ENCODE measurements at places on chromosomes 3 and 15. TPM values are rescaled to one million over a fixed set of nuclear protein-coding genes. Genes with fewer than 3 reads are reported as not detected.

Gene TNK2
- 8.3 TPM for total RNA-seq

Gene NR2E3
- total RNA-seq = 0.20 TPM

Gene CXCR6
- total RNA-seq = not detected

Gene TRH
- total RNA-seq = not detected

Gene ZNF609
- 19.8 TPM for total RNA-seq

Gene CHRNA7
- 0.65 TPM for total RNA-seq

Gene GHSR
- not detected for total RNA-seq

DNA sequence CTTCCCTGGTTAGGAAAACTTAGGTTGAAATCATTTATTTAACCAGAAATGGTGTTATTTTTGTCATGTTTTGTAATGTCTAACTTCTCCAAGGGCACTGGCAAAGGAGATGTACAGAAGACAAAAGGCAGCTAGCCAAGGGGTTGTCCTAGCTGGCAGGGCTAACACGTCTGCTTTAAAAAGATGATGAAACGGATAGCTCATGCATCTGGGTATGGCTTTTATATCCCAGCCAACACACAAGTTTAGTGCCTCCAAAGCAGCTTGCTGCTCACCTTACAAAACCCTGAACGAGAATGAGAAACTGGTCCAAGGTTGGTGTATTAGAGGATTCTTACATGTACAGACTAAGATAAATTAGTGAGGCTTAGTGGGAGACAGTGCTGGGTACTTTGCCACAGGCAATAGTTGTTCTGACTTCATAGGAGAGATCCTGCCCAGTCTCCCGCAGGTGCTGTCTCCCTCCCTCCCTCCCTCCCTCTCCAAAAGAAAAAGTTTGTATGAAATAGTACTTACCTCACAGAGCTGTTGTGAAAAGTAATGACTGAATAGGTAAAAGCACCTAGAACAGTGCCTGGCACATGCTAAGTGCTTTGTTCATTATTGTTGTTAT lies 47.8 kb downstream of the KCNMB2 start:
- DNase-seq = no peak

DNA sequence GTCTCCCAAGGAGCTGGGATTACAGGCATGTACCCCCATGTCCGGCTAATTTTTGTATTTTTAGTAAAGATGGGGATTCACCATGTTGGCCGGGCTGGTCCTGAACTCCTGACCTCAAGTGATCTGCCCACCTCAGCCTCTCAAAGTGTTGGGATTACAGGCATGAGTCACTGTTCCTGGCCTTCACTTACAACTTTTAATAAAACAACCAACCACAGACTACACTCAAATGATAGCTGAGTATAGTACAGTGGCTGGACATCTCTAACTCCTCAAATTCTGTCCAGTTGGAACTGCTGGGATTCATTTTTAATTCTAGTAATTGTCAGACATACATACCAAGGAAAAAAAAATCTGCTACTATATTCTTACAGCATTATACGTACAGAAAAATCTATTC lies 71.0 kb downstream of the PBRM1 start:
- DNase-seq = no peak

- DNase-seq = no peak
Observed at GRCh38 chr3:149688122-149688757, 30.4 kb upstream of the WWTR1 start.

GRCh38 chr3:171108066-171108465 lies 81.5 kb upstream of the SLC2A2 start:
- DNase-seq = no peak

DNA sequence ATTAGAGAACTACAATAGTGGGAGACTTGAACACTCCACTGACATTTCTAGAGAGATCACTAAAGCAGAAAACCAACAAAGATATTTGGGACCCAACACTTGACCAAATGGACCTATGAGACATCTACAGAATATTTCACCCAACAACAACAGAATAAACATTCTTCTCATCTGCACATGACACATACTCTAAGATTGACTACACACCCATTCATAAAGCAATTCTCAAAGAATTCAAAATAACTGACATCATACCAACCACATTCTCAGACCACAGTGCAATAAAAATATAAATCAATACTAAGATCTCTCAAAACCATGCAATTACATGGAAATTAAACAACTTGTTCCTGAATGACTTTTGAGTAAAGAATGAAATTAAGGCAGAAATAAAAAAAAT lies 473.7 kb downstream of the LPP start:
- no peak for DNase-seq

DNA sequence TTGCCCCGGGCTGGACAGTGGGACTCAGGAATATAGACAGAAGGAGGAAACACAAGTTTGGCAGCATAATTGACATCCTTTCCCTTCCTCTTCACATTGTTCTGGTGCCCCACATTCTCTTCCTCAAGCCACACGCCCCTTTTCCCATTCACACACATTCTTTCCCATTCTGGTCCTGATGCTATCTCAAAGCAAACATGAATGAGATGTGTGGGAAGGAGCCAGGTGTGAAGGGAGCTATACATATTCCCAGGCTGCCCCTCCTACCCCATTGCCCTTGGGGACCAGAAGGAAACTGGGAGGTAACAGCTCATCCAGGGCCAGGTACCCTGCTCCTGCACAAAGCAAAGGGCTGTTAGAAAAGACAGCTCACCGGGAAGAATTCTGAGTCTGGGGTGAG lies 23.4 kb upstream of the CLK3 start:
- no peak for DNase-seq

- no peak for DNase-seq
Observed at GRCh38 chr15:70491641-70492040, 271.7 kb downstream of the UACA start.

DNA sequence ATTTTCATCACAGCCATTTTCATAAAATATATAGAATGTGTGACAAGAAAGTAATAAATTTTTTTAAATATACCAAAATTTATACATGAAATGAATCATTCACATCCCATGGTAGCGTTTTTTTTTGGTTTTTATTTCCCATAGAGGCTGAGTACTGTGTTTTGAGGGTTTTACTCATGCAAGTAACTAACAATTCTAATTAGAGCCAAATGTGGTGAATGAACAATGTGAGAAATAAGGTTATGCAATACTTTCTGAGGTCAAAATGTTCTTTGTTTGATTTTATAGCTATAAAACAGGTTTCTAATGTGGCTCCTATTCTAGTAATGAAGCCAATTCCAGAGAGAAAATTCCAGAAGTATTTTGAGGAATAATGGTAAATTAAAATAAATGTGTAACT lies 386.8 kb downstream of the TBC1D5 start:
- peak; percentile 46 for DNase-seq

- peak; percentile 85 for DNase-seq
Observed at GRCh38 chr3:125057186-125057850, 1.5 kb upstream of the HEG1 start.

GRCh38 chr3:31312400-31312799 lies 220.3 kb upstream of the STT3B start:
- peak; percentile 9 for DNase-seq

- DNase-seq = no peak
Observed at GRCh38 chr3:77707281-77707680, 667.4 kb downstream of the ROBO2 start.

DNA sequence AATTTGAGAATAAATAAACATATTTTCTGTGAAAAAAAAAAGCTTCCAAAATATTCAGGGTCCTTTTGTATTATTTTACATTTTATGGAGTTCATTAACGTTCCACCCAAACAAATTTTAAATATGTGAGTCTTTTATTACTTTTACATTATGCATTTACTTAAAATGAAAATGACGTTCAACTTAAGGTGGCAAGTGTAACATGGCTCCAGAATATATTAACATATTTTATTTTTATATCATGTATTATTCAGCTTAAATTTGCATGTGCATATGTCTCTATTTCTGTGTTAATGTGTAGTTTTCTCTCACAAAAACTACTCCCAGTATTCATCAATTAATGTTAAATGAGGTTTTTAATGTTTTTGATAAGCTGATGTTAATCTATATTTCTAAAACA lies 243.6 kb upstream of the CNTN3 start:
- no peak for DNase-seq

- no peak for DNase-seq
Observed at GRCh38 chr3:162704799-162705385, 1208.3 kb downstream of the OTOL1 start.

DNA sequence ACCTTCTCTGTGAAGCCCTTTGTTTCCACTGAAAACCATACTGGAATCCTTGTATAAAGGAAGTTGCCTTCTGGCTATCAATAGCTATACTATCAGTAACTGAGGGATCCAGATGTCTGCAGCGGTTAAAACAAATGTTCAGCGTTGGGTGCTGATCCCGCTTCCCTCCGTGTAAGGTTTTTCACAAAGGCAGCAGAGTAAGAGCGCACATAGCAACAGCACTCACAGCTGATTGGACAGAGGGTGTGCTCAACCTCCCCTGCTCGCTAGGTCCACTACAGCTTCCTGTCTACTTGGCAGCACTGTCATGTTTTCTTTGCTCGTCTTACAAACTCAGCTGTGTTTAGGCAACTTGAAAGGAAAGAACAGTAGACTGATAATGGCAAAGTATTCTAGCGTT lies 27.3 kb downstream of the ATOSA start:
- DNase-seq = peak; percentile 92

DNA sequence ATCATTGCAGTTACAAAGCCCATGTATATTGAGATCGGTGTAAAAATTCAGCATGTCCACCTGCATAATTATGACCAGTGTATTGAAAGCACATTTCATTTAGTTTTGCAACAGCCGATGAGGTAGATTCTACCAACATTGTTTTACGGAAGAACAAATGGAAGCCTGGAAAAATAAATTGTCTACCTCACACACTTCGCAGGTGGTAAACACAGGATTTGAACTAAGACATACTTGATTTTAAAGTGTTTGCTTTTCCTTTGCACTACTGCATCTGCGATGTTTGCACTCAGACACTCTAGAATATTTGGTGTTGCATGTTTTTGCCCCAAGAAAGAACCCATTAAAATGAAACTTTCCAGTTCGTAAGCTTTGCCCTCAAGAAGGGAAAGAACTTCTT lies 148.4 kb downstream of the PGPEP1L start:
- no peak for DNase-seq

- DNase-seq = no peak
Observed at GRCh38 chr3:52695798-52696671, 9.6 kb downstream of the GLT8D1 start.

- DNase-seq = no peak
Observed at GRCh38 chr3:143605233-143605950, 242.9 kb downstream of the SLC9A9 start.

GRCh38 chr3:111947231-111947630 lies 31.6 kb upstream of the ABHD10 start:
- DNase-seq = peak; percentile 95

- DNase-seq = no peak
Observed at GRCh38 chr3:14440531-14441239, 38.3 kb downstream of the SLC6A6 start.

DNA sequence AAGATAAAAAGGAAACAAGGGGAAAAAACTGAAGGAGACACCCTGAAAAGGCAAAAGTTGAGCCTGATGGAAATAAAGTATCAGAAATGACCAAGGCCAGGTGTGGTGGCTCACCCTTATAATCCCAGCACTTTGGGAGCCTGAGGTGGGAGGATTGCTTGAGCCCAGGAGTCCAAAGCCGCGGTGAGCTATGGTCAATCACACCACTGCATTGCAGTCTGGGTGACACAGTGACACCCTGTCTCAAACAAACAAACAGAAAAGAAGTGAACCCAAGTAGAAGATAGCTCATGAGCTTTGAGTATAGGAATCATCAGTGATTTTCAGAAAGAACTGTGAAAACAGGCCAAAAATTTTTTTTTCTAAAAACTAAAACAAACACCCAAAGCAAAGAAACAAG lies 26.4 kb upstream of the TBC1D23 start:
- DNase-seq = no peak

GRCh38 chr15:25173241-25174028 lies 218.6 kb downstream of the SNRPN start:
- DNase-seq = no peak
